ENCODE measurements at places on chromosomes 3 and 15.

- DNase-seq = peak; percentile 83
Observed at GRCh38 chr3:139281096-139281495, 62.7 kb upstream of the MRPS22 start.

DNA sequence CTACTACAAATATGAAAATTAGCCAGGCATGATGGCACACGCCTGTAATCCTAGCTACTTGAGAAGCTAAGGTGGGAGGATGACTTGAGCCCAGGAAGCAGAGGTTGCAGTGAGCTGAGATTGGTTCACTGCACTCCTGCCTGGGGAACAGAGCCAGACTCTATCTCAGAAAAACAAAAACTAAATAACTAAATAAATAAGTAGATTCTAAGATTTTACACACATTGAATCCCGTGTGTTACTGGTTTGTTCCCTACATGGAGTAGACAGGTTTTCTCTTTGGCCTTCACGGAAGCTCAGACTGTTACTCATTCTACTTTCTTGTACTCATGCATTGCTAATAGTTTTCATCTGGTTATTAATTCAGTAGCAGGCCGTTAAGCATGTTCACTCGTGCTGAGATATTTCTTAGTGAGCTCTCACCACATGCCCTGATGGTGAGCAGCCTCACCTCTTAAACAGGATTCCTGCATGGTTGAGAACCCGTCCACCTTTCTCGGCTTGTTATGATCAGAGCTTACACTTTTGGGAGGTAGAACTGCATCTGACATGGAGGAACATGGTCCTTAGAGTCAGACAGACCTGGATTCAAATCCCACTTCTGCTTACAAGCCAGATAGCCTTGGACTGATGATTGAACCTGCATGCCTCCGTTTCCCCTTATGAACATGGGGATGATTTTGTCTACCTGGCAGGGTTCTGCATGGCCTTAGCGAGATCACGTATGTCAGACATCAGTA is 49.1 kb downstream of the CMTM7 start:
- DNase-seq = no peak

GRCh38 chr3:94162700-94163099 is 99.8 kb downstream of the NSUN3 start:
- peak; percentile 74 for DNase-seq

- DNase-seq = no peak
Observed at GRCh38 chr3:107384907-107385306, 7.7 kb downstream of the CCDC54 start.

GRCh38 chr3:136992115-136992514 is 34.3 kb downstream of the IL20RB start:
- DNase-seq = no peak

GRCh38 chr3:194906229-194906629 is 220.5 kb downstream of the FAM43A start:
- DNase-seq = peak; percentile 71

DNA sequence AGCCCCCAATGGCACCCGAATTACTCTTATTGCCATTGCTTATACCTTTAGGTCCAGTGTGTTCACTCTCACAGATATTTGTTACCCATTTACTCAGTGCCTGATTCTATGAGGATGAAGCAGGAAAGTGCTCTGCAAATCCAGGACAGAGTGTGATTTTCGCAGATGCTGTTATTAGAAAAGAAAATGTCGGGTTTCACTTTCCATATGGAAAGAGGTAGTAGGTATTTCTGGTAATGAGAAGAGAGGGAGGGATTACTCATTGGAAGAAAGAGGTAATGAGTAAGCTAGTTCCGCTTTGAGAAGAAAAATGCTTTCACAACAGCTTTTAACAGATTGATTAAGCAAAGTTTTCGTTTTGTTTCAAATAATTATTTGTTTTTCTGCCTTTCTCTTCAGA is 336.3 kb upstream of the CFAP20DC start:
- no peak for DNase-seq

Data from fibroblast of mammary gland (primary cell).